Stimulated activated CD4-positive, alpha-beta T cell treated with anti-CD3 and anti-CD28 coated beads, Interleukin-1b, Interleukin-23, amount 100 ng/mL, for 1 hour (primary cell): ENCODE measurements at places on chromosomes 3 and 15.

- DNase-seq = no peak
Observed at GRCh38 chr3:149019580-149019979, 28.2 kb downstream of the GYG1 start.

DNA sequence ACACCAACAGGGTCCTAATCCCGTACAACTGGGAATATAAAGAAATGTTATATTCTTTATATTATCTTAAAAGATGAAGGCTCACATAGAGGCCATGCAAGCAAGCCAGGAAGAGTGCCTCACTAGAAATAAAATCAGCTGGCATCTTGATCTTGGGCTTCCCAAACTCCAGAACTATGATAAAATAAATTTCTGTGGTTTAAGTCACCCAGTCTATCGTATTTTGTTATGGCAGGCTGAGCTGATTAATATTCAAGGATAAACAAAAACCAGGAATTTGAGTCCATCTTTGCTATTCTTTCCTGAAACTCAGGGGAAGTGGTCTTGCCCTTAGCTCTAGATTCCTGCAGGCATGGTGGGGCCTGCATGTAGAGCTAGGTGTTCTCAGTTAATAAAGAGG lies 42.7 kb downstream of the ATOSA start:
- no peak for DNase-seq

- no peak for DNase-seq
Observed at GRCh38 chr3:15656342-15656741, 54.8 kb downstream of the BTD start.

GRCh38 chr3:99962703-99963102 lies 145.0 kb downstream of the CMSS1 start:
- DNase-seq = no peak

GRCh38 chr3:3998140-3998922 lies 199.1 kb downstream of the LRRN1 start:
- DNase-seq = no peak

GRCh38 chr15:23497710-23498111 lies 50.7 kb upstream of the GOLGA6L2 start:
- no peak for DNase-seq

DNA sequence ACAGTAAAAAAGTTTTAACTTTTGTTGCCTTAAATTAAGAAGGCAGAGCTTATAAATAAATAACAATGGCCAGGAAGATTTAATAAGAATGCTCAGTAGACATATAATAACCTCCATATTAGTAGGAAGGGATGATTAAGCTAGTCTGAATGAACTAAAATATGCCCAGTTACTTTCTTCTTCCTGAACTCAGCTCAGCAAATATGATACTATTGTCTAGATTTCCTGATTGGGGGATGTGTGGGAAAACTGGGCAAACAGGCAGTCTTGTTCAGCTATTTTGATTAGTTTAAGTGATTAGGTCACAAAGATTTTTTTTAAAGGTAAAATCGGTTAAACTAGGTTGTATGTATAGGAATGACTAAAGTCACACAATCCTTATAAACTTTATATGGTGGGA lies 167.2 kb upstream of the SLC2A2 start:
- DNase-seq = no peak

- no peak for DNase-seq
Observed at GRCh38 chr15:75131269-75131643, 70.4 kb upstream of the C15orf39 start.

- no peak for DNase-seq
Observed at GRCh38 chr15:74060251-74060650, 22.1 kb downstream of the GOLGA6A start.

DNA sequence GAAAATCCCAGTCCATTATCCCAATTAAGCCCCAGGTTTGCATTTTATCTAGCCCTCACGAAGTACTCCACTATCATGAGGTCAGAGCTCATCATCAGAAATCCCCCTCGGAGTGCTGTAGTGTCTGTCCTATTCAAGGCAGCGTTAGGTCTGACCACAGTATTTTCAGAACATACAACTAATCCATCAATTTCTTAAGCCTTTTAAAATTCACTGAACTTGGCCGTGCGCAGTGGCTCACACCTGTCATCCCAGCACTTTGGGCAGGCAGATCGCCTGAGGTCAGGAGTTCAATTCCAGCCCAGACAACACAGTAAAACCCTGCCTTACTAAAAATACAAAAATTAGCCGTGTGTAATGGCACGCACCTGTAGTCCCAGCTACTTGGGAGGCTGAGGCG lies 11.9 kb downstream of the VGLL4 start:
- no peak for DNase-seq

- DNase-seq = no peak
Observed at GRCh38 chr15:92930054-92930621, 30.0 kb downstream of the CHD2 start.

DNA sequence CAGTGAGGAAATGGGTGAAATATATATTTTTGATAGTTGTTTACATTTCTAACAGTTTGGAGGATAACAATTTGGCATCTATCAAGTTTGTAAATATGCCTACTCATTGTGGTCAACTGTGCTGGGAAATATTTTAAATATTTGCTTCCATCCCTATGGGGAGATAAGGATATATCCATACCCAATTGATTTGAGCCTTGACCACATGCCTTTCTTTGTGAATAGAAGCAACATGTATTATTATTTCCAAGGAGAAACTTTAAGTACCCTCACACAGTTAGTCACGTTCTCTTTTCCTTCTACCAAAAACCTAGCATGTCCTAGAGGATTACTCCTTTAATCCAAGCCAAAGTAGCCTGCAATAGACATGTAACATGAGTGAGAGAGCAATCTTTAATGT lies 245.4 kb upstream of the CBLB start:
- no peak for DNase-seq

DNA sequence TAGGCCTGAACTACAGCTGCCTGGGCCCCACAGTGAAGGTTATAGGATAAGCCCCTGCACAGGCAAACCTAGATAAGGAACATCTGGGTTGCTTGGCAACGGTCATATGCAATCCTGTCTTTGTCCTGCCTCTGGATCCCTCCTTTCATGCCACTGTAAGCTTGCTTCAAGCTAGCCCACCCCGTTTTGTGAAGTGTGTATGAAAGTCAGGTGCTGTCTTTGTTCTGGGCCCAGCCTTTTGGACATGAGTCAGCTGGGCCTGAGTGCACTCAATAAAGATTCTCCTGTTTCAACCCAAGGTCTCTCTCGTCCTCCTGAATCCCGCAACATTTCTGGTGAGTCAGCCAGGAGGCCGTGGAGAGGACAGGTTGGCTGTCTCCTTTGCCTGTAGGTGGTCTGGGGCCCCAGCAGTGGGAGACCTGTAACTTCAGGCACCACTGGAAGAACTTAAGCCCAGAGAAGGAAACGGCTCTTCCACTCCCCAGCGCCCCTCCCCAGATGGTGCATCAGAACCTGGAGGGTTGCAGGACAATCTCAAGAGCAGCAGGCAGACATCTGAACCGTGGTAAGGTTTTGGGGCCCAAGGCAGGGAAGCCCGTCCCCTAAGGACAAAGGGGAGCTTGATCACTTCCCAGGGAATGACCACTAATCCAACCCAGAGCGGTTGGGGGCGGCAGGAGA lies 8.3 kb upstream of the SLC9C1 start:
- no peak for DNase-seq

DNA sequence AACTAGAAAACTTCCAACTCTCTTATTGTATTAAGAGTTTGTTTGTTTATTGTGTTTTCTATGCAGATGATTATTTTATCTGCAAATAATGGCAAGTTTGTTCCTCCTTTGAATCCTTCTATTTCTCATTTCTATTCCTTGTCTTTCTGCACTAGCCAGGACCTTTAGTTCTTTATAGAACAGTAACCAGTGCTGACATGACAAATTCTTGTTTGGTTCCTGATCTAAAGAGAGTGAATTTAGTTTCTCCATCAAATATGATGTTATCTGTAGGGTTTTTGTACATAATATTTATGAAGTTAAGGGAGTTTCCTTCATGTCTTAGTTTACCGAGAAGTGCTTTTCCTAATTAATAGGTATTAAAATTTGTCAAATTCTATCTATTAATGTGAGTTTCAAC lies 100.8 kb upstream of the STRIT1 start:
- no peak for DNase-seq

DNA sequence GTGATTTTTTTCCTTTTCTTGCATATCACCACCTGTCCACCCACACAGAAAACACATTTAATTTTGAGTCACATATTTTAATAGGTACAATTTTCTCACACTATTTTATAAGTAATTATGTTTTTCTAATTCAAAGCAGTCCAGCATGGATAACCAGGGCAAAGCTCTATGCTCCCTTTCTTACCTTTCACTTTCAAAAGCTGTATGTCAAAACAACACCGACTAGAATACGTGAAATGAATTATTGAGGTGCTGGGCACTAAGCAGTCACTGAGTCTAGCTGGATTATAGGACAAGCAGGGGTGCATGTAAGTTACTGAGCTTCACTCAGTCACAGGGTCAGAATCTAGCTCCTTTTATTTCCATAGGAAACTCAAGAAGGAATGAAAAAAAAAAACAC lies 60.6 kb downstream of the LSAMP start:
- DNase-seq = no peak

GRCh38 chr15:71219645-71220044 lies 104.4 kb downstream of the THSD4 start:
- DNase-seq = no peak

DNA sequence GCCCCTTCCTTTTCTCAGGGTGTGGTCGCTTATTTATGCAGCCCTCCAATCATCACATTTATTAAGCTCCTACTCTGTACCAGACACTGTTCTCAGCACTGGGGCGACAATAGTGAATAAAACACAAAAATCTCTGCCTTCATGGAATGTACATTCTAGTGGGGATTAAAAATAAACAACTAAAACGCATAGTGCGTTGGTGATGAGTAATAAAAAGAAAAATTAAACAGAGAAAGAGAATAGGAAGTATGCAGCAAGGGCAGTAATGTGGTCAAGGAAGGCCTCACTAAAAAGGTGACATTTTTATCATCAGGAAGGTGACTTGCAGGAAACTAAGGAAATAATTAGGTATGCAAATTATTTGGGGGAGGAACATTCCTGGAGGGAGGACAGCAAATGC lies 5.1 kb downstream of the SLC51B start:
- no peak for DNase-seq

DNA sequence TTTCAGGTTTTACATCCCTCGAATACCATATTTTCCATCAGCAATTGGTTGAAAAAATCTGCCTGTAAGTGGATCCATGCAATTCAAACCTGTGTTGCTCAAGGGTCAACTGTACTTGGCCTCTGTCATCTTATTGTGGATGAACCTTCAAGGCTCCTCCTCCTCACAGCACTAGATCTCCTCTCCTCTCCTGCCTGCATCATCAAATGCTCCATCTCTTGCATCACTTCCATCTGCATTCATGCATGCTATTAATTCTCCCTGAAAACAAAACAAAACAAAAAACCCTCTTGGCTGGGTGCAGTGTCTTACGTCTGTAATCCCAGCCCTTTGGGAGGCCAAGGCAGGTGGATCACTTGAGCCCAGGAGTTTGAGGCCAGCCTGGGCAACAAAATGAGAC lies 10.1 kb downstream of the BCL2L10 start:
- no peak for DNase-seq

- DNase-seq = no peak
Observed at GRCh38 chr3:191340966-191341365, 10.6 kb upstream of the UTS2B start.

DNA sequence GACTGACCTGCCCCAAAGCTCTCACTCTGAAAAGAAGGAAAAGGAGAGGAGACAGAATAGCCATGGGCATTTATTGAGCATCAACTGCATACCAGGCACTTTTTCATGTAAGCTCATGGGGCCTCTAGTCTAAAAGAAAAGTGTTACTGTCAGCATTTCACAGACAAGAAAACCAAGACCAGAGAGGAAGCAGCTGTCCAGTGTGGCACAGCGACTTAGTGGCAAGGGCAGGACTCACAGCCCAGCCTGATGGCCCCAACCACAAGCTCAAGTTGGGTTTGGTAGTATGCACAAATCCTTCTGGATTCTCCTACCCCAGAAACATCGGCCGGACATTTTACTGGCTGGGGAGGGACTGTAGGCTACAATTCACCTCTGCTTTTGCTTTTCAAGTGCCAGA lies 5.8 kb downstream of the EFCC1 start:
- DNase-seq = no peak

GRCh38 chr3:71078199-71078598 lies 505.3 kb downstream of the FOXP1 start:
- no peak for DNase-seq

DNA sequence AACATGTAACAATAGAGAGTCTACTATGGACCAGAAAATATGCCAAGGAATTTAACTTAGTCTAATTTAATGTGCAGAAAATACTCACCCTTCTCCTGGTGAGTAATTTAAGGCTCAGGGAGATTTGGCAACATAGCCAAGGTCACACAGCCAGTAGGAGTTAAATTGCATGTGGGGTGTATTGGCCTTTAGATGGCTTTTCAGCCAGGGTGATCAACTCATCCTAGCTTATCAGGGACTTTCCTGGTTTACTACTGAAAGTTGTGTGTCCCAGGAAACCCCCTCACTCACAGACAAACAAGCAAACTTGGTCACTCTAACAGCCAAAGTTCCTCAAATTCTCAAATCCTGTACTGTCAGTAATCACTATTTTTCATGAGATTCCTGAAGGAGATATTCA lies 2.6 kb upstream of the SLC9A9 start:
- DNase-seq = no peak

GRCh38 chr3:187567021-187567420 lies 103.2 kb downstream of the SST start:
- no peak for DNase-seq

GRCh38 chr3:155745795-155746550 lies 1.1 kb upstream of the PLCH1 start:
- DNase-seq = no peak

GRCh38 chr3:191119415-191120295 lies 79.4 kb upstream of the OSTN start:
- DNase-seq = no peak

- DNase-seq = no peak
Observed at GRCh38 chr3:14863333-14864100, 44.8 kb downstream of the FGD5 start.

- DNase-seq = no peak
Observed at GRCh38 chr15:50854601-50855490, 53.6 kb upstream of the AP4E1 start.

DNA sequence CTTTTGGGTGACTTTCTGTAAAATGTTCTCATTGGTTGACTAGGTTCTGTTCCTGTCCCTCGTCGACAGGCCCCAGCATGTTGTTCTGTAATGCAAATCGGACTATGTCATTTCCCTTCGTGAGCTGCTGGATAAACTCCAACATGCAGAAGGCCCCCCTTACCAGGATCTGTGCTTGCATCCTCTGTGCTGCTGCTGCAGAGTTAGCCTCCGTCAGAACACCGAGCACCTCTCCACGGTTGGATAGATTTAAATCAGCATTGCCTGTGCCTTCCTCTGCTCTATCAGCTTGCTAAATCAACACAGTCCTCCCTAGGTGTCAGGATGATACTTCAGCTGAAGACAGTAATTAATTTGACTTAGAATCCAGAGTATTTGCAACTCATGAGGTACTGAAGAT lies 12.7 kb upstream of the MINDY4B start:
- no peak for DNase-seq

DNA sequence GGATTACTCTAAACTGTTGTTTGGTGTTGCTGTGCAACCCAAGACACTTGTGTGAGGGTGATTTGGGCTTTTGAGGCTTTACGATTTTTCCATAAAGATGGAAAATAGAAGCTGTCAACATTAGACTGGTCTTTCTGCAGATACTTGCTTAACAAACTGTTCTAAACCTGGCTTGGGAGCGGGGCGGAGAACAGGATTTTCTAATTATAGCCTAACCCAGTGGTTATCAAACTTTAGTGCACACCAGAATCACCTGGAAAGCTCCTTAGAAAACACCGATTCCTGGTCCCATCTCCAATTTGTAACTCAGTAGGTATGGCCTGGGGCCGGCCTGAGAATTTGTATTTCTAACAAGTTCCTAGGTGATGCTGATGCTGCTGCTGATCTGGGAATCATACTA lies 19.0 kb downstream of the GPR156 start:
- no peak for DNase-seq
